Non-pigmented ciliary epithelial cell (primary cell): ENCODE measurements at places on chromosomes 6 and 20.

DNA sequence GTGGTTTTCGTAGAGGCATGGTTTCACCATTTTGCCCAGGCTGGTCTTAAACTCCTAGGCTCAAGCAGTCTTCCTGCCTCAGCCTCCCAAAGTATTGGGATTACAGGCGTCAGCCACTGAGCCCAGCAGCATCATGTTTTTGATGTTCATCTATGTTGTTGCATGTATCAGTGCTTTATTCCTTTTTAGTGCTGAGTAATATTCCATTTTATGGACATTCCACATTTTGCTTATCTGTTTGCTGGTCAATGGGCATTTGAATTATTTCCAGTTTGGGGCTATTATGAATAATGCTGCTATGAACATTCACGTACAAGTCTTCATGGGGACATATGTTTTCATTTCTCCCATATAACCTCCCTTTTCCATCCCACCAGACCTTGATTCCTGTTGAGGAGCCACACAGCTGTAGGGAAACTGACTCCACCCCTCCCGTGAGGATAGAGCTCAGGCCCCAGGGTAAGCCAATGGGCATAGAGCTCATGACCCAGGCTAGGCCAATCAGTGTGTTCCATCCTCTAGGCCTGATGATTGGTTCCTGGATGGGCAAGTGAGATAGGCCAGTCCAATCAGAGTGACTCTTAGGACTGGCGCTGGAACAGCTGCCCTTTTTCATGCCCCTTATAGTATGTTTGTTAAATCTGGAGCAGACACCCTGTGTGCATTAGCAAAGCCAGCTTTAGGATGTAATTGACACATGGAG lies 49.5 kb downstream of the DLGAP4 start:
- DNase-seq: no peak

DNA sequence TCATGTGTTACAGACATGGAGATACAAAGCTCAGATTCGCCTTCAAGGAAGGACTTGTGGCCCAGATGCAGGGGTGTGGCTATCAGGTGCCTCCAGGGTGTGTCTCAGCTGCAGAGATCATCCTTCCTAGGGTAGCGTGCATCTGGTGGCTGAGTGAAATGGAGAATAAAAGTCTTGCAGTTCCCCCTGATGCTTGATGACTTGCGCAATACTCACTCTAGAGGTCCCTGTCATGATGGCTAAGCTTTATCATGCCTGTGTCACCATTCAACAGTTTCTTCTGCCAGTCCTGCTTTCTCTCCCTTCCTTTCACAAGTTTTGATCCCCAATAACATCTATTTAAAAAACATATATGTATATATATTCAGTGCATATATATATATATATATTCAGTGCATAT lies 228.1 kb downstream of the PAX1 start:
- no peak for DNase-seq

DNA sequence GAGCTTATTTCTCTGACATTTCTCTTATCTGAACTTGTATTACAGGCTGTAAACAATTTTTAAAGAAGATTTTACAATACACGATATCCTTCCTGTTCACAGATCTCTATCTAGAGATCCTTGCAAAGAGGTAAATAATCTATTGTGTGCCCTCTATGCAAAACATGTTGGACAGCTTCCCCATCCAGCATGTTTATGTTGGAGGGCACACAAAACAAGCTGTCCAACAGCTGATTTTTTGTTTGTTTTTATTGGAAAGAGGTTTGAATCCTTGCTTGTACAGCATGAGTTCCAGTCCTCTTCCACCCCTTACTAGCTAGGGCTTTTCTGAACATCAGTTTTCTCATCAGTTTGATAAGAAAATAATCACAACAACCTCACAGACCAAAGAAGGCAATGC lies 62.3 kb upstream of the SYNDIG1 start:
- DNase-seq: no peak

- no peak for DNase-seq
These were observed 240 bp downstream of the FOXQ1 start for GRCh38 chr6:1312203-1312472.

GRCh38 chr20:43191946-43192863 lies 2.5 kb upstream of the PTPRT start:
- no peak for DNase-seq

DNA sequence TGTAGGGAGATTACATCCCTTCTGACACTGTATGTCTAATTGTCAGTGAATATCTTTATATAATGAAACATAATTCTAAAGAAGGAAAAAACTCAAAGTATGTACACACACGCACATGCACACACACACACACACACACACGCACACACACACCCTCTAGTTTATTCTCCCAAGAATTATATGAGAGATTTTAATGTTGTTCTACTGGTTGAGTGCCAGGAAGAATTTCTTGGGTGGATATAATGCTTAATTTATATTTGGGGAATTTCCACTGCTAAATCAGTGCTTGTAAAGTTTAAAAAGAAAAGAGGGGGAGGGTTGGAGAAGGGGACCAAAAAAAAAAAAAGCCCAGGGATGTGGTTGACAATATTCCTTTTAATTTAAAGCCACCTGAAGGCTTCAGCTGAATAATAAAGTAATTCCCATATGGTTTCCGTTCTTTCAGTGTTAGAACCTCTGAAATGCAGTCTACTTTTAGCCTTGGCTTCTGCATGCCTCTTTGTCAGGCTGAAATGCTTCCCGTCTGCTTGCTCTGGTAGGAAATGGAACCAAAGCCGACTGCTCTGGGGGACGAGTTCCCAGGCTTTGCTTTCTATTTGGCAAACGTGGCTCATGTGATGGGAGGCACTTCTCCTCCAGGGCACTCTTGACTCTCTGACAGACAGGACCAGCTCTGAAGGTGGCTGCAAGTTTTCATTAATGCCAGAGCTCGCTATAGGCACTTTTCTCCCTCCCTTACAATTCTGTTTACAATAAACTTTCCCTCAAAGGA lies 225.4 kb downstream of the PRL start:
- no peak for DNase-seq

GRCh38 chr6:125699591-125699990 lies 49.8 kb upstream of the HEY2 start:
- DNase-seq: no peak

DNA sequence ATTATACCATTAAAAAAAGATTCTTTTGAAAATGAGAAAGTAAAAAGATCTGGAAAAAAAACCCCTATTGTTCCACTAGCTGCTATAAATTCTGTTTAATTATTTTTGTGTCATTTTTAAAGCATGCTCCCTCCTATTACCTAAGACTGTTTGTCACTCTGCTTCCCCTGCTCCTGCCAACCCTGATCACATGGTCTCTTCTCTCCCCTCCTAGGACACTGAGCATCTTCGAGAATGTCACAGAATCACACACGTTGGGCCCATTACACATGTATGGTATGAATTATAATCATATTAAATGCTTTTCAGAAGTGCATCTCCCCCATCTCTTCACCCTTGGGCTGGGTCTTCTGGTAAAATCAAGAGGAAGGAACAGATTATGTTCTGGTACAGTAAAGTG lies 6.2 kb downstream of the SNAP91 start:
- no peak for DNase-seq

GRCh38 chr20:46945465-46945864 lies 50.8 kb downstream of the EYA2 start:
- DNase-seq: no peak

DNA sequence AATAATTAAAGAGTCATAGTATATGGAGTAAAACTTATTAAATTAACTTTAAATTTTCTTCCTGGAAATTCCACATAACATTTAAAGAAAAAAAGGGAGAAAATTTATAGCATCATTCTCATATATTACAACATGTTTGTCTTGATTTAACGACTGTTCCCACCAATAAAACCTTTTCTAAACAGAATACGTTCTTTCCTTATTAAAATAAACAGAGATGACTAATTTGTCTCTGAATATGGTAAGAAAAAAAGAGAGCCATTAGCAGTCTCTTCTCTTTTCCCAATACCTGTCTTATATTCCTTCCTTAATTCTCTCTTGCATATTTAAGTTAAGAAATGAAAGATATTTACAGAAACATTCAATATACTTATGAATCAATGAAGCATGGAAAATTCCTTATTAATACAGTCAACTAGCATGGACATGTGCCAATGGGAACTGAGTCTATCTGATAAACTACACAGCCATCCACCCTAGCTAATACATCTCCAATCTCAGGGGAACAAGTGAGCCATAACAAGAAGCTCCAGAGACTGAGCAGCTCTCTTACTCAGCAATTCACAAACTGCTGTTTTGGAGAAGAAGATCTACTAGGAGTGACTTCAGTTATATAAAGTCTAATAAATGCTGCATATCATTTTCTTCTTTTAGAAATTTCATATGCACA lies 347.1 kb upstream of the MANEA start:
- DNase-seq: no peak

DNA sequence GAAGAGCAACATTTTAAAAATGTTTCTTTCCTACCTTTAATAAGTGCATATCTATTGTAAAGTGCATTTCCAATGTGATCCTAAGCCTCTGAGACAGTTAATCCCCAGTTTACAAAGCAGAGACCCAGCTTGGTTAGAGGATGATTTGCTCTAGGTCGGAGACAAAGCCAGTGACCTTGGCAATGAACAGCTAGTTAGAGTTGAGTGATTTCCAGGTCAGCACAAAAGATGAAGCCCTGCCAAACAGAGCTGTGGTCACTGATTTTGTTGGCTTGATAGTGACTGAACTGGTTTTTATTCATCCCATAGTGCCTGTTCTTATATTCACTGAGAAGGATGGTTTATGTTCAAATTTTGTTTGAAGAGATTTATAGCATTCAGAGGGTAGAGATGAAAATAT lies 56.6 kb upstream of the CD83 start:
- DNase-seq: no peak

- DNase-seq: no peak
These were observed 103.0 kb downstream of the LMBRD1 start for GRCh38 chr6:69693762-69694161.

GRCh38 chr6:113375950-113376846 lies 480.9 kb upstream of the MARCKS start:
- no peak for DNase-seq

DNA sequence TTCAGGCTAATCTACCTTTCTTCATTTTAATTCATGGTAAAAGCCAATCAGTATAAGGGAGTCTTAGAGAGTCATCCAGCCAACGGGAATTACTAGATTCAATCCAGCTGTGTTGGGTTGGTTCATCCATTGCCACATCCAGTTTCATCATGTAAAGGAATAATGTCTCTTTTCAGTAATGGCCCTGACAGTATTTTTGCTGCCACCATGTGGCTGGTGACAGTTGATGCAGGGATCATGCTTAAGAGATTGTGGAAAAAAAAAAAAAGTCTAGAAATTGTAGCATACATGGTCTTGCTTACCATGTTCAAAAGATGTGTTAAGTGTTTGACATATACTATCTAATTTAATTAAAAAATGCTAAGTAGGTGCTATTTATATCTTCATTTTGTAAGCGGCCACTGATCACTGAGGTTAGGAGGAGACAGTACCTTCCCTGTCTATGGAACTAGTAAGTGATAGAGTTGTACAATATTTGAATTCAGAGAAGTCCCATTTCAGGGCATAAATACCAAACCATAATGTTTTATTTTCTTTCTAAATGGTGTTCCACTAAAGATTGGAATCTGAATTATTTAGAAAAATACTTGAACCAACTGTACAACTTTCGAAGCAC lies 135.9 kb downstream of the KHDRBS2 start:
- no peak for DNase-seq

- DNase-seq: no peak
These were observed 5.3 kb upstream of the COL12A1 start for GRCh38 chr6:75210885-75211739.

- no peak for DNase-seq
These were observed 83.9 kb upstream of the AFDN start for GRCh38 chr6:167742719-167743303.

DNA sequence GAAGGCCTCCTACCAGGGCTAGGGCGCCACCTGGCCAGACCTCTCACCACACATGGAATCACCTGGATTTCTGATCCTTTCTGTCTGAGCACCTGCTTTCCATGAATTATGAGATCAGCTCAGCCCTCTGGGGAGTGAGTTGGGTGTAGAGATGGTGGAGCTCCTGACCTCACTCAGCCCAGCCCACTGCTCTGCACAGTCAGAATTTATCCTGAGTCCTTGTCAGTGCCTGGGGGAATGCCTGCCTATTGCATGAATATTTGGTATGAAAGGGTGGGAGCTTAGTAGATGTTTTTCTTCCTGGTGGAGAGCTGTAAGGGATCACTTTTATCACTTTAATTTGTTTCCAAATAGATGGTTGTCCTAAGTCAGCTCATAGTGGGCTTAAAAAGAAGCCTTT lies 47.5 kb downstream of the DTD1 start:
- DNase-seq: no peak

GRCh38 chr6:511488-512137 lies 120.1 kb downstream of the IRF4 start:
- no peak for DNase-seq

DNA sequence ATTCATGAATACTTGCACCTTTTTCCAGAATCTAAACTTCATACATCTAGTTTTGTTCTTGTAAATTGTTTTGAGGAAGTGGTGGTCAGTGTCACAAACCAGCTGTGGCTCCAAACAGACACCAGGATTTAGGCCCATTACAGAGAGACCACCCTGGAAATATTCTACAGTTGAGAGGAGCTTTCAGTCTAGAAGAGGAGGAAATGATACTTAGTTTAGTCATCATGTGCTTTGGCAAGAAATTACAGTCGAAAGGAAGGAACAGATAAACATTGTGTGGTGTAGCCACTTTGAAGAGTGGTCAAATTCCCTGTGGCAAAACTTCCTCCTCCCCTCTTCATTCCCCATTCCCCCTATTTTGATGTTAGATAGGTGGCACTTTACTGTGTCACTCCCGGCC lies 15.7 kb downstream of the DCBLD1 start:
- no peak for DNase-seq

GRCh38 chr6:128605961-128606360 lies 85.6 kb upstream of the PTPRK start:
- DNase-seq: no peak

DNA sequence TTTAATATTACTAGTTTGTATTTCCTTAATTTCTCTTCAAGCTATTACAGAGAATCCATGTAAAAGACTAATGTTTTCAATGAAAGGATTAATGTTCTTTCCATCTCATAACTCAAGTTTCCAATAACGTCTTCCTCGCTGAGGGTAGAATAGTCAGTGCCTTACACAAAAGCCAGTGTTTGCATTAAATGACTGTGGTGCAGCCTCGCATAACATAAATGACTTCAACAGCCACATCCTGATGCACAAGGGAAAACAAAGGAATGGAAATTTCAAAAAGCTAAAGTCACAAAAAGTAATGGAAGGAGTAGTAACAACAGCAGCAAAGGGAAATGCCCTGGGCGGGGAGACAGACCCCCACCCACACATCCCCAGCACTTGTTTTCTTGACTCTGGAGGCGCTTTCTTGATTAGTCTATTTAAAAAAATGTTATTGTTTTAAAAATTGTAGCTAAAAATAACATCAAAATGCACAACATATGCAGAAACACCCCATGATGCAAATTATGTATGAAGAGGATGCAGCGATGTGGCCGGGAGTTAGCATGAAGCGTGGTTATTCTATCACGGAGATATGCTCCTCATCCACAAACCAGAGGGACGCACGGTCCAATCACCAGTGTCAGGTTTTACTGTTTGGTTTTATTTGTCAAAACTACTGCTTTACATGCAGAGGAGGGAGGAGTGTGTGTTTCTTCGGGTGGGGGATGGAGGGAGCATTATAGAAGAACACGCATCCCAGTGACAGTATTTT lies 228.6 kb downstream of the GMPR start:
- no peak for DNase-seq

GRCh38 chr6:39997101-39997635 lies 62.9 kb upstream of the MOCS1 start:
- no peak for DNase-seq
